Spleen (tissue), 13 donors: ENCODE measurements at places on chromosomes 16 and 17.
A peak's percentile ranks its signal among the peaks of the same experiment; 100 is the strongest.

GRCh38 chr17:12620200-12620720 is 45.4 kb upstream of the MYOCD start:
- H3K4me1 ChIP-seq = no peaks in the 10 kb centered on the region
- no peaks in the 10 kb centered on the region for H3K27me3 ChIP-seq
- no peak overlapping the region for H3K4me3 ChIP-seq

GRCh38 chr17:67680445-67681224 is 37.1 kb upstream of the NOL11 start:
- H3K27ac ChIP-seq = peak overlapping the region; percentile 39
- H3K27me3 ChIP-seq = no peaks in the 10 kb centered on the region
- H3K4me3 ChIP-seq = no peak overlapping the region
- H3K4me1 ChIP-seq = peaks cover 16% of the 10 kb centered on the region

GRCh38 chr17:39143552-39144093 is 7.8 kb downstream of the PLXDC1 start:
- H3K27me3 ChIP-seq = no peaks in the 10 kb centered on the region
- no peaks in the 10 kb centered on the region for H3K4me1 ChIP-seq
- no peaks in the 10 kb centered on the region for H3K36me3 ChIP-seq
- H3K27ac ChIP-seq = no peak overlapping the region

DNA sequence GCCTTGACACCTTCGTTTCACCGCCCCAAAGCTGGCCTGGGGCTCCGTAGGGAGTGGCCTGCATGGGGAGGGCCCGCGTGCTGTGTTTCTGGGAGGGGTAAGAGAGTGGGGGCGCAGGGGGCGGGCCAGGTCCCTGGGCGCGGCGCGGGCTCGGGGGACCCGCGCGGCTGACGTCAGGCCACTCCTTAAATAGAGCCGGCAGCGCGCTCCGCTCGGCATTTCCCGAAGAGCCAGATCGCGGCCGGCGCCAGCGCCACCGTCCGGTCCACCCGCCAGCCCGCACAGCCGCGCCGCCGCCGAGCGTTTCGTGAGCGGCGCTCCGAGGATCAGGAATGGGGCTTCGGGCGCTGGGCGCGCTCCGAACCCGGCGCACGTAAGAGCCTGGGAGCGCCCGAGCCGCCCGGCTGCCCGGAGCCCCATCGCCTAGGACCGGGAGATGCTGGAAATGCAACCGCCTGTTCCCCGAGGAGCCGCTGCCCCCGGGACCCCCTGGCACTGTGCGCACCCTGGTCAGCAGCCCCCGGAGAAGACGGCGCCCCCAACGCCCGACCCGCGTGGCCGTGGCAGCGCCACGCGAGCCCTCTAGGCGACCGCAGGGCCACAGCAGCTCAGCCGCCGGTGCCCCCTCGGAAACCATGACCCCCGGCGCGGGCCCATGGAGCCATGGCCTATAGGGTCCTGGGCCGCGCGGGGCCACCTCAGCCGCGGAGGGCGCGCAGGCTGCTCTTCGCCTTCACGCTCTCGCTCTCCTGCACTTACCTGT is at the start of gene HS3ST2:
HS3ST2 (plus strand) TSS at position 215 of the 763 bp plus-strand sequence; CDS start at position 664, 449 bp downstream.
- no peak for DNase-seq
- peak within 1 kb of the TSS; percentile 14 for H3K4me3 ChIP-seq
- H3K27me3 ChIP-seq = peaks cover 84% of the 10 kb centered on the region
- no peaks in the 10 kb centered on the region for H3K36me3 ChIP-seq

DNA sequence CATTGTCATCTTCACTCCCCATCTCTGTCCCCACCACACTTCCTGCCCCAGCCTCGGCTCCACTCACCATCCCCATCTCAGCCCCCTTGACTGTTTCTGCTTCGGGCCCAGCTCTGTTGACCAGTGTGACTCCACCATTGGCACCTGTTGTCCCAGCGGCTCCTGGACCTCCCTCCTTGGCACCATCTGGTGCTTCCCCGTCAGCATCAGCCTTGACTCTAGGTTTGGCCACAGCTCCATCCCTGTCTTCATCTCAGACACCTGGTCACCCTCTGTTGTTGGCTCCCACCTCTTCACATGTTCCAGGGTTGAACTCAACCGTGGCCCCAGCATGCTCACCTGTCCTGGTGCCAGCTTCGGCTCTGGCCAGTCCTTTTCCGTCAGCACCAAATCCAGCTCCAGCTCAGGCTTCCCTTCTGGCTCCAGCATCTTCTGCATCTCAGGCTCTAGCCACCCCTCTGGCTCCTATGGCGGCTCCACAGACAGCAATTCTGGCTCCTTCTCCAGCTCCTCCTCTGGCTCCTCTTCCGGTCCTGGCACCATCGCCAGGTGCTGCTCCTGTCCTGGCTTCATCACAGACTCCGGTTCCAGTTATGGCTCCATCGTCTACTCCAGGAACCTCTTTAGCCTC is 24.4 kb upstream of the PHKG2 start:
- H3K4me3 ChIP-seq = no peak overlapping the region
- no peak for DNase-seq
- H3K4me1 ChIP-seq = peaks cover 31% of the 10 kb centered on the region
- H3K36me3 ChIP-seq = peaks cover 100% of the 10 kb centered on the region

GRCh38 chr17:63783522-63783921 is 9.6 kb downstream of the DDX42 start:
- H3K36me3 ChIP-seq = peaks cover 77% of the 10 kb centered on the region
- H3K4me3 ChIP-seq = no peak overlapping the region
- no peak for DNase-seq
- H3K27ac ChIP-seq = no peak overlapping the region
- no peaks in the 10 kb centered on the region for H3K27me3 ChIP-seq
- H3K4me1 ChIP-seq = peaks cover 20% of the 10 kb centered on the region

DNA sequence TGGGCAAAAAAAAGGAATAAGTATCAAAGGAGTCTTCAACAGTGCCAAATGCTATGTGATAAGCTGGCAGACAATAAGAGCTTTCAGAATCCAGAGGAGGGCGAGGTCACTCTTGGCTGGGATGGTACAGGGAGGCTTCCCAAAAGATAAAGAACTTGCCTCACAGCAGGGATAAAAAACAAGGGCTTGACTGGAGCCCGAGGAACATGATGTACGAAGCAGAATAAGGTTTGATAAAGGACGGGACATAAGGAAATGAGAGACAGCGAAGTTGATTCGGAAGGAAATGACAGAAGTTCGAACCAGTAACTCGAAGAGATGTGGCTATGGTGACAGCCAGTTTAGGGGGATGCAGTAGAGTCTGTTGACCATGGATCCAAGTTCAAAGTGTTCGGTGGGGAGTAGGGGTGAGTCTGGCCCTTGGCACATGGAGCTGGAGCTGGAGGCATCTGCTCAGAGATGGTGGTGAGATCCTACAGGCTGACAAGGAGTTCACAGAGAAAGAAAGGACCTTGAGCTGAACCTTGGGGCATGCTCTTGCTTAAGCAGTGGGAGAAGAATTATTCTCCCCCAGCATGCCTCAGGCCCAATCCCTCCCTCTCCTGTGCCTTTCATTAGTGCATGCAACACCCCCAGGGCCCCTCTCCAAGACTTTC is 137.6 kb upstream of the RCVRN start:
- H3K27ac ChIP-seq = no peak overlapping the region
- H3K4me1 ChIP-seq = peaks cover 26% of the 10 kb centered on the region
- H3K4me3 ChIP-seq = no peak overlapping the region
- H3K36me3 ChIP-seq = no peaks in the 10 kb centered on the region

- H3K4me1 ChIP-seq = no peaks in the 10 kb centered on the region
- no peak overlapping the region for H3K27ac ChIP-seq
- no peaks in the 10 kb centered on the region for H3K36me3 ChIP-seq
- H3K4me3 ChIP-seq = no peak overlapping the region
- no peak for DNase-seq
- H3K27me3 ChIP-seq = no peaks in the 10 kb centered on the region
Measured at GRCh38 chr17:32756696-32757095, 120.2 kb downstream of the MYO1D start.

GRCh38 chr17:60506312-60506711 is 19.7 kb downstream of the APPBP2 start:
- no peaks in the 10 kb centered on the region for H3K27me3 ChIP-seq
- no peak for DNase-seq
- H3K4me3 ChIP-seq = no peak overlapping the region
- H3K27ac ChIP-seq = no peak overlapping the region

DNA sequence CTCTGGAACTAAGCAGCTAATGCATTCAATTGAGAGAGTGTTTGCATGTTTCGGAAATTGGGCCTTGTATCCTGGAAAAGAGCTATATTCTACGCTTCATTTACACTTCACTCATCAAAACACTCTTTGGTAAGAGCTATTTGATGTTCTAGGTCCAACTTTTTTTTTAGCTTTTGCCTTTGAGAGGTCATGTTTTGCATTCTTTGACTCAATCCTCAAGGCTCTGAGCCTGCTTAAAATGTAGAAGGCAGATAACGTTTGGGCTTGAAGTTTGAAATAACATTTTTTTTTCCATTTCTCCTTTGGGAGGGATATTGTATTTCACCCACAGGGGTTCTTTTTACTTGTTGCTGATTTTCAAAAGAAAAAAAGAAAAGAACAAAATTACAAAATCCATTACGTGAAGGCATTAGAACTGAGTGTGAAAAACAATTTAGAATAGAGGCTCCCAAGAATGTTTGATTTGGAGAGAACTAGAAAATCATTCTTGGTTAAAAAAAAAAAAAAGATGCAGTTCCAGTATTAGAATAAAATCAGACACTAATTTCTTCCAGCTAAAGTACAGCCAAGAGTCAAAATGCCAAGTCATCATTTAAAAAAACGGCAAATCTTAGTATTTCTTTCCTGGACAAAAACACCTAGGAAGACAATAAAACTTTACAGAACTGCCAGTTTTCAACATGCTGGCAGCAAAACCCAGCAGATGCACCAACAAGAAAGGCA is 268.5 kb downstream of the GRIN2A start:
- DNase-seq = no peak
- H3K4me1 ChIP-seq = no peaks in the 10 kb centered on the region
- no peaks in the 10 kb centered on the region for H3K36me3 ChIP-seq
- no peak overlapping the region for H3K4me3 ChIP-seq

DNA sequence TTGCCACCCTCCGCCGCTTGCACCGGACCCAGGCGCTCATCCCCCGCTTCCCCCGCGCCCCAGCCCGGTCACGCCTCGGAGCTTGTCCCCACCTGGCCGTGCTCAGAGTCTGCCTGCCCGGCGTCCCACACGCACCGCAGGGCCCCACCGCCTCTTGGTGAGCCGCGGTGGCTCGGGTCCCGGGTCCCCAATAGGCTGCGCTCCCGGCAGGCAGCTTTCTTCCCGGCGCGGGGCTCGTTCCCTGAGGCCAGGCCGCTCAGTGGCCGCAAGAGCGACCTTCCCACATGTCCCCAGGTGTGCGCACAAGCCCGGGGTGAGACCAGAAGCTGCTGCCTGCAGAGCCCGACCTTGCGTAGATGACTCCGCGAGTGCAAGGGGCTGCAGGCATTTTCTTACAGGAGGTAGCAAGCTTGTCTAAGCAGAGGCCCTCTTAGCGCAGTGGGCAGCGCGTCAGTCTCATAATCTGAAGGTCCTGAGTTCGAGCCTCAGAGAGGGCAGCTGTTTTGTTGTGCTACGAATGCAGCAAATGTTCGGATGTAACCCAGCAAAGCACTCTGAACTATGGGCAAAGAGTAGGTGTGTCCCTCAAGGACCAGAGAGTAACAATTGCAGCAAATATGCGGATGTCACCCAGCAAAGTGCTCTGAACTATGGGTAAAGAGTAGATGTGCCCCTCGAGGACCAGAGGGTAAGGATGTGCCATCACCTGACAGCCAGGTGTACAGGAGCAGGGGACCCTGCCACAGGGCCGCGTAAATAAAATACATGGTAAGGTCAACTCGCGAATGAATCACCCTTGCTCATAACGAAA is 15.6 kb downstream of the TLE7 start:
- no peak overlapping the region for H3K27ac ChIP-seq
- peaks cover 14% of the 10 kb centered on the region for H3K27me3 ChIP-seq
- DNase-seq = peak; percentile 61
- no peaks in the 10 kb centered on the region for H3K4me1 ChIP-seq
- H3K36me3 ChIP-seq = no peaks in the 10 kb centered on the region

GRCh38 chr17:65730711-65731169 is 169.3 kb upstream of the AXIN2 start:
- DNase-seq = no peak
- no peaks in the 10 kb centered on the region for H3K27me3 ChIP-seq

DNA sequence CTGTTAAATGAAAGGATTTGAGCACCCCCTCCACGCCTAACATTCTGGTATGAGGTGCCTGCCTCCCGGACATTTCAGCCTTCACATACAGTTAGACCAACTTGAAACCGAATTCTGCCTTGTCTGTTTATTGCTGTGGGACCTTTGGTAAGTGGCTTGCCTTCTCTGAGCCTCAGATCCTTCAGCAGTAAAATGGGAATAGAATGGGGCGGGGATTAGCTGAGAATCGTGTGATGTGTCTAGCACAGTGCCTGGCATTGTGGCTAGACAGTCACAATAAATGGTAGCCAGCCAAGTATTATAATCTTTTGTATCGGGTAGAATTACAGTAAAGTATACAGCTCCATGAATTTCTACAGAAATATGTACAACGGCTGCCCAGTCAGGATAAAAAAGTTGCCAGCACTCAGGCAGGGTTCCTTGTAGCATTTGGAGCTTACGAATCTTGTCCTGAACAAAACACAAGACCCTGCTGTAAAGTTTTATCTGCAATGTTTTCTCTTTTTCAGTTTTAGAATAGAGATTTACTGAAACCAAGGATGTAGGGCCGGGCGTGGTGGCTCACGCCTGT is 786 bp downstream of the TMC7 start:
- no peaks in the 10 kb centered on the region for H3K36me3 ChIP-seq
- H3K4me3 ChIP-seq = no peak overlapping the region
- peaks cover 34% of the 10 kb centered on the region for H3K27me3 ChIP-seq
- H3K27ac ChIP-seq = no peak overlapping the region
- DNase-seq = peak; percentile 1

- no peak overlapping the region for H3K27ac ChIP-seq
- H3K4me3 ChIP-seq = no peak overlapping the region
Measured at GRCh38 chr17:67431249-67432015, 54.4 kb downstream of the PITPNC1 start.

DNA sequence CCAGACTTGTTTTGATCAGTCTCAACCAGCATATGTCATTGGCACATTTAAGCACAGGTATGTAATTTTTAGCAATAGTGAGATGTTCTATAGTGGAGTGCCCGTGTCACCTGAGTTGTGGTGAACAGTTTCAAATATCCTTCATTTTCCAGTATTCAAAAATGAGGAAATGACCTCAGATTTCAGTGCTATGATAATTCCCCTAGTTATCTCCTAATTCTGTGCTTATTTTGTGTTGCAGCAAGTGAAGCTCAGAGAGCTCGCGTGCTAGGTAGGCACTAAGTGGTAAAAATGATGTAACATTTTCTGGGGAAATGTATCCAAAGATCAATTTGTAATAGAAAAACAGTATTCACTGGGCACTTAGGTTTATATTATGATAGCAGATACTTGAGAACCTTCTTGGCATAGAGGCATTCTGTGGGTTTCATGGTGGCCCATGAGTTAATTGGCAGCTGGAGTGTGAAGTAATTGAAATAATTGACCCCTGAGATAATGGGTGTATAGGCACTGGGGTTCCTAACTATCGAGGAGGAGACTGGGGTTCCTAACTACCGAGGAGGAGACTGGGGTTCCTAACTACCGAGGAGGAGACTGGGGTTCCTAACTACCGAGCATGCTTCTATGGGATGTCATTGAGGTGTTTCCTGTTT is 159.1 kb downstream of the PRKCA start:
- H3K4me1 ChIP-seq = peaks cover 65% of the 10 kb centered on the region
- no peaks in the 10 kb centered on the region for H3K27me3 ChIP-seq
- H3K4me3 ChIP-seq = no peak overlapping the region
- DNase-seq = no peak

GRCh38 chr16:81567987-81568748 is 123.6 kb downstream of the CMIP start:
- DNase-seq = no peak
- H3K4me1 ChIP-seq = peaks cover 34% of the 10 kb centered on the region
- no peaks in the 10 kb centered on the region for H3K27me3 ChIP-seq
- H3K27ac ChIP-seq = no peak overlapping the region
- H3K4me3 ChIP-seq = no peak overlapping the region
